ENCODE measurements at places on chromosomes 12 and 14. TPM values are rescaled to one million over a fixed set of nuclear protein-coding genes. Genes with fewer than 3 reads are reported as not detected.

- DNase-seq, result no peak
Observed at GRCh38 chr12:3389986-3390385, 101.0 kb upstream of the PRMT8 start.

DNA sequence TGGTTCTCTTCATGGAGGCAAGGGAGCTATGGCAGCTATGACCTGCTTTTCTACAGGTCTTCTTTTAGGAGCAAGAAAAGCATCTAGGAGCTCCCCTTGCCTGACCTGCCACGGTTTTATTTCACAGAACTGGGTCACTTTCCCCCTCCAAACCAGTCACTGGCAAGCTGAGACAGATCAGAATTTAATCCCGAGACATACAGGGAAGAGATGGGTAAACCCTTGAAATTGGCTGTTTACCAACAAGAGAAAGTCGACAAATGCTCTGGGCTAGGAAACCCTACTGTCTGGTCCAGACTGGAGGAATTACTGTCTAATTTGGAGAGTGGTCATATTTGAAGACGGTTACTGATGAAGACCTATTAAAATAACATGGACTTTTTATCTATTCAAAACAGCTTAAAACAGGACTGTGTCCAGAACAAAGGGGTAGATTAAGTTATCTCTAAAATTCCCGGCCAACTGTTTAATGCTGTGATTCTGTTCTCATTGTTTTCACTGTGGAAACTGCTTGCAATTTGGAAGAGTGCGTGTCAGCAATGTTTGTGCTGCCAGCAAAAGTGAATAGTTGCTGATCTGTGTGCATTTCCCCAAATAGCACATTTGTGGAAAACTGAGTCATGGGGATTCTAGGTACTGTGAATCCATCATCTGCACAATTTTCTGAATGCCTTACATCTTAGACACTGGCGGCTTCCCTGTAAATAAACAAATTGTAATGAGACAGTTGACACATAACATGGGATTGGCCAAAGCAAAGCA, 73.4 kb upstream of the EEA1 start:
- DNase-seq, result no peak

DNA sequence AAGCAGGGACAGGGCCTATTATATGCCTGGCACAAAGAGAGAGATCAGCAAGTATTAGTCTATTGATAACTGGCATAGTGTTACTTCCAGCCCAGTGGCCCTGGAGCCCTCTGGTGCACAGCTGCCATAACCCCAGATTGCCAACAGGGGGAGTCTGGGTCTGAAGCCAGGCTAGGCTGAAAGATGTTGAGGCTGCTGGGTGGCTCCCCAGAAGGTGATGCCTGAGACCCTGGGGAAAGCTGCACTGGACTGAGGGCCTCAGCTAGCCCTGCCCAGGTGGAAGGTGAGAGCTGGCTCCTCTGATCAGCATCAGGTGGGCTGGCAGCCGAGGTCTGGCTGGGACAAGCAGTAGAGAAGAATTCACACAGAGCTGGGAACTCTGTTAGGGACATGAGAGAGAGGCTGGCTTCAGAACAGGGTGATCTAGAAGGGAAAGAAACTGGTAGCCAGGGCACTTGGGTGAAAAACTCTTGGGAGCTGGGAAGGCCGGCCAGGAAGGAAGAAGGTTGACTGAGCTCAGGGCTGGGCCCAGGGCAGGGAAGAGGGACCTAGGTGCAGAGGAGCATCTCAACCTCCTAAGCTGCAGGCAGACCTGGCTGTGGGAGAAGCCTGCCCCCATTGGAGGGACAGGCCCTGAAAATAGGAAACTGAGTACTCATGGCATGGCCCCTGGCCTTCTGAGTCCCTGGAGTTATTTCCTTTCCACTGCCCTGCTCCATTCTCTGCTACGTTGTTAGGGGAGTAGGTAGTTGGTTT, 3.9 kb downstream of the GZMH start:
- DNase-seq, result no peak

Gene VTI1B
- 111 TPM for total RNA-seq

Gene ANKS1B
- total RNA-seq, result 20.8 TPM

GRCh38 chr12:66066137-66066928, 64.2 kb downstream of the LLPH start:
- no peak for DNase-seq

Gene NKX2-1
- 0.22 TPM for total RNA-seq

Gene MORN3
- total RNA-seq, result 0.49 TPM

GRCh38 chr12:15341371-15341770, 19.1 kb downstream of the PTPRO start:
- no peak for DNase-seq
